Liver (tissue), 10 donors: ENCODE measurements at places on chromosomes 13 and 19.

- DNase-seq = peak; percentile 54
These were observed at the start of gene KISS1R for GRCh38 chr19:917323-918151. Gene KISS1R (plus strand): TSS chr19:917333. CDS start chr19:917503, 170 bp downstream.

DNA sequence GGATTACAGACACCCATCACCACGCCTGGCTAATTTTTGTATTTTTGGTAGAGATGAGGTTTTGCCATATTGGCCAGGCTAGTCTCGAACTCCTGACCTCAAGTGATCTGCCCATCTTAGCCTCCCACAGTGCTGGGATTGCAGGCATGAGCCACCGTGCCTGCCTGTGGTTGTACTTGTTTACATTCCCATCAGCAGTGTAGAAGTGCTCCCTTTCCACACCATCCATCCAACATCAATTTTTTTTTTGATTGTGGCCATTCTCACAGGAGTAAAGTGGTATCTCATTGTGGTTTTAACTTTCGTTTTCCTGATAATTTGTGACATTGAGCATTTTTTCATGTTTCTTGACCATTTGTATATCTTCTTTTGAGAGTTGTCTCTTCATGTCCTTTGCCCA, 1019.4 kb upstream of the SLC10A2 start:
- no peak for DNase-seq

GRCh38 chr13:85728811-85729210, 70.4 kb downstream of the SLITRK6 start:
- no peak for DNase-seq

DNA sequence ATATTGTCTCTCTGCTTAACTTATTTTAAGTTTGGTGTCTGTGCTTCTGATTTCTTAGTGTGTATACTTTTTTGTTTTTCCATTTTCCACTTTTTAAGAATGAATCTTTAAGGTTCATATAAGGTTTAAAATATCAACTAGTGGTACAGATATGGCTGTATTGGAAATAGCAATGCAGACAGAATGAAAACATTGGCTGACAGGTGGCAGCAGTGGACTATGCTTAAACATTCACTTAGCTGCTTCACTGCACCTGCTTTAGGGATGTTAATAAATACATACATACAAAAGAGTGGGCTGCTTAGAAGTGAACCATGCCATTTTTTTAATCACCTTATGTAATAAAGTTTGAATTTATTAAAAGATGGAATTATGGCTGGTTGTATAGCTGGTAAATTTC, 27.3 kb downstream of the TM9SF2 start:
- DNase-seq = no peak

- no peak for DNase-seq
These were observed 2.4 kb downstream of the HPN start for GRCh38 chr19:35043906-35044305.

DNA sequence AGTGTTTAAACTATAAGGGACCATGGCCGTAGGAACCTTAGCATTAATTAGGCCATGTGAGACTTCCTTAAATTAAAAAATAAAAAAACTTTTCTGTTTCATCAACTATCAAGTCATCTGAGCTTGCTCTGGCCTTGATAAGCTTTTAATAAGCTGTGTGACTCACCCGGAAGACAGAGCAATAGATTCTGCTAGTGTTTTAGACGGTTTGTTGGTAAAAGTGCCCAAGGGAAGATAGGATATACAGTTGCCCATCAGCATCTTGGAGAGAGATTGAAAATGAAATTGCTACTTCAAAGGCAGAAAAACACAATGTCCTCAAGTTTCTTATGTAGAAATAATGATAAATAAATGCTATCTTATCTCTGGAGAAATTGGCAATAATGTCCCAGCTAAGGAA, 31.2 kb upstream of the RCBTB2 start:
- no peak for DNase-seq

GRCh38 chr13:100493418-100493817, 95.2 kb downstream of the GGACT start:
- no peak for DNase-seq

GRCh38 chr13:111534751-111535522, 214.5 kb downstream of the TEX29 start:
- DNase-seq = no peak

DNA sequence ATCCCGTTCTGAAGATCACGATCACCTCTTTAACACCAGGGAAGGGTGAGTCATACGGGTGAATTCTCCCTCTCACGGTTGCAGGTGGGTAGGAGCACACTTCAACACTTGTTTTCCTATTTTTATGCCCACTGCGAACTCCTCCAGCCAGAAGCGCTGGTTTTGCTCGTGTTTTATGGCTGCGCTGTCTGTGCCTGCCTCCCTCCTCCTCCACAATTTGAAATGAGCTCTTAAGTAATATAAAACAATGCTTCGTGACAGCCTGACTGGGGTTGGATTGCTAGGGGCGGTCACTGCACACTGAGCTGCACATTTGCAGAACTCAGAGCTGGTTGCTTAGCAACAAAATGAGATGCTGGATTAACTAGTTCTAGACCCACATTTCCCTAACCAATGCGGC, 12.9 kb downstream of the CCDC70 start:
- no peak for DNase-seq

GRCh38 chr13:85799097-85799582, at the start of gene SLITRK6:
Gene SLITRK6 (minus strand): TSS chr13:85799419. CDS start chr13:85796508, 2,911 bp downstream.
- DNase-seq = no peak
